ENCODE measurements at places on chromosomes 5 and 9.

DNA sequence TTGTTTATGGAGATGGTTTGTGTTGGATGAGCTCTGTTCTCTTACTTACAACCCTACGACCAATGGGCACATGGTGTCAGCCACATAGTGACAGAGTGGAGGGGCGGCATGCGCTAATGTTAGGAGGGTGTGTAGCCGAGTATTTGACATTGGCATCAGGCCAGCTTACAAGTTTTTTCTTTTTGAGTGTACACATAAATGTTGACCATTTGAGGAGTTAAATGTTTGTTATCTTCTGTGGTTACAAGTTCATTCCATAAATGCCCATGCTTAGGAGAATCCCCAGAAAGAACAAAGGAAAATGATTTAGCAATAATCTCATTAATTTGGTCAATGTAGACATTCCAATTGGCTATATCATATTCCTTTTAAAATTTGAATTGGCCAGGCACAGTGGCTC lies 180.1 kb upstream of the ELL2 start:
- no peak for DNase-seq

- DNase-seq: no peak
Observed at GRCh38 chr9:19104515-19105282, 2.0 kb upstream of the HAUS6 start.

GRCh38 chr9:121196389-121196788 lies 5.3 kb downstream of the RAB14 start:
- DNase-seq: no peak

DNA sequence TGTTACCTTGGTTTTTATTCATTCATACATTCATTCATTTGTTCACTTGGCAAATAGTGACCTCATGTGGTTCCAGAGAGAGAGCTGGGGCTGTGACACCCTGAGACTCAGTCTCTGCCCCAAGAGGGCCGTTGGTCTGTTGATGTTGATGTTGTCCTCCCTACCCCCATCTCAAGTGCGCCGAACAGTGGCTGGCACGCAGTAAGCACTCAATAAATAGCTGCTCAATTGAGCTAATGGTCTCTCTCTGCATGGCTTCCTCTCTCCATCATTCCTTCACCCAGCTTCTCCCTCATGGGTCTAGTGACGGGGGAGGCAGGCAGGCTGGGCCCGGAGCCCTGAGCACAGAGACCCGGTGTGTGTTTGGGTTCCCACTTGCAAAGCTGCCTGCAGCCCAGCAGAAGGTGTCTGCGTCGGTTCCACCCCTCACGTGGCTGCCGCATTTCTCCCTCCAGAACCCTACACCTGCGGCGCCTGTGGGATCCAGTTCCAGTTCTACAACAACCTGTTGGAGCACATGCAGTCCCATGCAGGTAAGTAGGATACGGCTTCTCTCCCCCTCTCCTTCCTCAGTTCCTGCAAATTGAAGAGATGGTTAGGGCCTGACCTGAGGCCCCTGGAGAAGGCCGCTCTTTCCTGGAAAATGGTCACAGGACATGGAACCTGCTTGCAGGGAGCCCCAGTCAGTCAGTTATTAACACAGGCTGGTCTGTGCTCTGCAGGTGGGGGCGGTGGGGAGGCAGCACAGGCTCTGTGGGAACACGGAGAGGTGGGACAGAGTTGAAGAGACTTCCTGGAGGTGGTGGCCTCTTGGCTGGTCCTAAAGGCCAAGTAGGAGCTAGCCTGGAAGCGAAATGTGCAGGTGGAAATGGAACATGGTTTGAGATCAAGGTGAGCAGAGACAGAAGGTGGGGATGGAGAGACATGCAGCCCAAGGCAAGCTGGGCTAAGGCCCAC lies 42.0 kb downstream of the AMBP start:
- no peak for DNase-seq

- no peak for DNase-seq
Observed at GRCh38 chr9:137008312-137008711, 11.9 kb upstream of the CLIC3 start.

DNA sequence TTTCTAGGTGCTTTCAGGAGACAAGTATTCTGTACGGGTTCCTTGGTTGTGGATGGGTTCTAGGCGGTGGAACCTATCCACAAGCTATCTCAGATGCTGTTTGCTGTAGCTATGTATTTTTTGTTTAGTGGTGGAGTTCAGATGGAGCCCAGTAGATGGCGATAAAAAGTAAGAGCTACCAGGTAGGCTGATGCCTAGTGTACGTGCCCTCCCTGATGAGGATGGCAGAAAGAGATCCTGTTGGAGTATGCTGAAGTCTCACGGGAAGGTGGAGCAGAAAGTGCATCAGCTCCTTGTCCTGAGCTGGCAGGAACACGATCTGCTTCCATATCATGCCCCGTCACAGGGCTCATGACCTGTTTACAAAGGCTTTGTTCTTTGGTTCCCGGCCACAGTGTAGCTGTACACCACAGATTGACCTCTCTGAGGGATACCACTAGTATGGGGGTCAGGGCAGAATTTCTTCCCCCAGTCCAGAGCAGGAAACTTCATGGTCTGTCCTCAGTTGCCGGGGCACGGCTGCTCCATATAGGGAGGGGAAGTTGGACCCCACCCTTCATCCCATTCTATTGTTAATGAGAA lies 12.6 kb upstream of the UGT3A2 start:
- no peak for DNase-seq

DNA sequence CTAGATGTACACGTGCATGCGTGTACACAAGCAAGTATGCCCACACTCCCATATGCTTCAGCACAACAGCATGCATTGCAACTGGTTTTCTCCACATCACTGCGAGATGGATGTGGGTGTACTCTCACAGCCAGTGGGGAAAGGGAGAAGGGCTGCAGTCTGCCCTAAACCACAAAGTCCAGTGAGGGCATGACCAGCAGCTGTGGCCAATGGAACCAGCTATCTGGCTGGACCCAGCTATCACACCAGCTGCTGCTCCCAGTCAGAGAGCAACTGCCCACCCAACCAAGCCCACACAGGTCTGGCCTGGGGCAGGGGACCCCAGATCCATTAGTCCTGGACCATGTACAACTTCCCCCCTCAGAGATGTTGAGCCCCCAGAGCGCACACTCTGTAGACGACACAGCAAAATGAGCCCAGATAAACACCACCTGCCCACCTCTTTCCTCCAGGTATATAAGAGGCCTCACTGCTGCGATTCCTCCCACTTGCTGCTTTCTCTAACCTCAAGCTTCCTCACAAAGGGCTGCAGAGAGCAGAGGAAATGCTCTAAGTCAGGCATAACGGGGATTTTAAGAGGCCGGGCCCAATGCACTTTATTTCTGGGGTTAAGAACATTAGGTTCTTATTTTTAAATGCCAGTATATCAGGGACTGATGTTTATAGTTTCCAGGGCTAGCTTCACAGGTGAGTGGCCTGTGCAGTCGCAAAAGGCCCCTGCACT lies 39.0 kb downstream of the SHB start:
- no peak for DNase-seq

- no peak for DNase-seq
Observed at GRCh38 chr5:51104556-51104955, 278.7 kb upstream of the ISL1 start.

GRCh38 chr5:105684799-105685198 lies 1985.9 kb downstream of the EFNA5 start:
- no peak for DNase-seq

- DNase-seq: no peak
Observed at GRCh38 chr5:31895199-31895820, 256.4 kb downstream of the PDZD2 start.

DNA sequence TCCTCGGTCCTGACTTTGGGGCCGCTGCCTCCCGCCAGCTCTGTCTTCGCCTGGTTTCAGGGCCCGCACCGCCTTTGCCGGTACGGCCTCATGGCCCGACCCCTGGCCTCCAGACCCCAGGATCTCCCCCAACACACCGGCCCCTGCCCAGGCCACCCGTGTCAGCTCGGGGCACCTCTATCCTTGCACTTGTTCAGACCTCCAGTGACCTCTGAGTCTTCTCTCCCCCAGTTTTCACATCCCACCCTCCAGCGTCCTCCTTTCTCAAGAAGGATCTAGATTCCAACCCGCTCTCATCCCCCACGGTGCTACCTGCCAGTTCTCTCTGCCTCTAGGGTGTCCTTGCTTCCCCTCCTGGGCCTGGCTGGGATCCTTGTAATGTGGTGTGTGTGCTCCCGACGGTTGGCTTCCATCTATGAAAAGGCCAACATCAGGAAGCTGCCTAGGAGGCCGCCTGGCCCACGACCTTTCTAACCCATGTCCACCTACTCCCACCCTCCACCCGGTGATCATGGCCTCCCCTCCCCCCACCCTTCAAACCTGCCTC lies 61.1 kb downstream of the SPATA31C2 start:
- DNase-seq: no peak
